HAP-1 (cell line): ENCODE measurements at places on chromosomes 6 and 20.

GRCh38 chr6:62328607-62329006, 42.6 kb upstream of the KHDRBS2 start:
- DNase-seq: no peak

DNA sequence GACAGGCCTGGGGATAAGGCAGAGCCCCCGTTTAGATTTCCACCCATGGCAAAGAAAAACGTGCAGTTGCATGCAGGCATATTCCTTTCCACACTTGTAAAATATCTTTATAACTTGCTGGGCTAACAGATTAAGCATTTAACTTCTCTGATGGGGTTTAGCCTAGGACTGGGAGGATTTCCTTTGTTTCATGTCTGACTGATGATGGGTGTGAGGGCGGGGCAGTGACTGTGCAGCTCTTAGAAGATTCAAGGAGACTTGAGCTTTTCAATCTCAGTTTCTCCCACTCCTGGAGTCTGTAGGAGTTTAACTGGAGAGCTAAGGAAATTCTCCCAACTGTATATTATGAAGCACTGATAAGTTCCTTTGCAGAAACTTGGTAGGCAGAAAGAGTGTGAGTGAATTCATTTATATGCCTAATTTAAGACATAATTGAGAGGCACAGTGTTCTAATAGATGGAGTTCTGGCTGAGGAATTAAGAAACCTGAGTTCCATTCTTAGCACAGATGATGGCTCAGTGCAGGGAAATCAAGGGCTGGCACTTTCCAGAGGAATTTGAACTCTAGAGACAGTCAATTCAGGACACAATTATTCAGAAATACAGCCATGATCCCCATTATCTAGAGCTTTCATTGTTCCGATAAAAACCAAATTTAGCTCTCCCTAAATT, 214.6 kb upstream of the CNR1 start:
- DNase-seq: peak; percentile 71

GRCh38 chr20:1664911-1665310, 7.3 kb upstream of the SIRPG start:
- no peak for DNase-seq

DNA sequence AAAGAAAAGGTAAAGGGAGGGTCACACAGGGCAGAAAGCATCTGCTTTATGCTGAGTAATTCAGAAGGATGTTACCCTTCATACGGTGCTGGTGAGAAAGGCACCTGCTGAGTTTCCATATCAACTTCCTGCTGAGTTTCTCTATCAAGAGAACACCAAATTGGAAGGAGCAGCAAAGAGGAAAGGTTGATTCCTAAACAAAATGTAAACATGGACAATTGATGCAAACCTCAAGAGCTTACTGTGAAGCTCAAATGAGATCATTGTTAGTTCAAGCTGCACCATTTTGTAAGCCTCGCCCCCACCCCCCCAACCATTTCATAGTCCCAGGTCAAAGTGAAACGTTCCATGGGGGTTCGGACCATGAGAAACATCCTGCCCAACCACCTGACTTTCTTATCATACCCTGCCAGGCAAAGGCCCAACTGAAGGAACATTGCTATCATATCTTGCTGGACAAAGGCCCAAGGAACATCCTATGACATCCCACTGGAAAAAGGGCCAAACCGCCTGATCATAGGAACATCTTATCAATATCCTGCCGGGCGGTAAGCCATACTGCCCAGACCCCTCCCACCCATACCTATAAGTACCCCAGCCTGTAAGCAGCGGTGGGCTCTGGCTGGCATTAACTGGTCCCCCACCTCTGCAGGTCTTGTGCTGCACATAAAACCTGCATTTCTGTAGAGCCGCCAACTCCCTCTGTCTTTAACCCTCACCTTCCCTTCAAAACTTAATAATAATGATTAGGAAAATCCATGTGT, 171.6 kb downstream of the UBE3D start:
- no peak for DNase-seq

DNA sequence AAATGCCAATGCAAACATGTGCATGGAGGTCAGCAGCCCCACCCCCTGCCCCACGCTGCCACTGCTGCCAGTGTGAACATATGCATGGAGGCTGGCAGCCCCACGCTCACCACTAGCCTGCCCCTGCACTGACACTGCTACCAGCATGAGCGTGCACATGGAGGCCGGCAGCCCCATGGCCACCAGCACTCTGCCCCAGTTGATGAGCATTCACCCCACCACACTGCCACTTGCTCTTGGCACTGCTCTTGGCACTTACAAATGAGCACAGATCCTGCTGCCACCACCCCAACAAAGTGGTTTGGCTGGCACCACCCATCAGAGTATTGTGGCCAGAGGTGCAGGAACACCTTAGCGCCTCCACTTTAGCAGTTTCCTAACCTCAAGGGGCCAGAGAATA, 174.1 kb downstream of the KHDC1L start:
- DNase-seq: no peak

GRCh38 chr20:36267605-36268381, 31.5 kb downstream of the AAR2 start:
- no peak for DNase-seq

DNA sequence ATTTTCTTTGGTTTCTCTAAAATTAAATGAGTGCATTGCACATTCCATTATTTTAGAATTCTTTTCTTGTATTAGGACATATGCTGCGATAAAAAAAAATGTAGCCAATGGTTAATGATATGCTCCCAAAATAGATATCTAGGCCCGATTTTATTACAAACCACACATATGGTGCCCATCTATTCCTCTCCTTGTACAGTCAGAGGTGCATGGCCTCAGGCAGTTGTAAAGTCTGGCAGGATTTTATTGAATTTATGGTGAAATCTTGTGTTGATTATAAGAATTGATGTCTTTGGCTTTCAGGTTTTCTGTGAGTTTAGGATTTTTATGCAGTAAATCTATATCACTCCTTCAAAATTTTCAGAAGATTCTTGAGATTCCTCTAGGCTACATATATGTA, 192.2 kb downstream of the RFPL4B start:
- DNase-seq: no peak

DNA sequence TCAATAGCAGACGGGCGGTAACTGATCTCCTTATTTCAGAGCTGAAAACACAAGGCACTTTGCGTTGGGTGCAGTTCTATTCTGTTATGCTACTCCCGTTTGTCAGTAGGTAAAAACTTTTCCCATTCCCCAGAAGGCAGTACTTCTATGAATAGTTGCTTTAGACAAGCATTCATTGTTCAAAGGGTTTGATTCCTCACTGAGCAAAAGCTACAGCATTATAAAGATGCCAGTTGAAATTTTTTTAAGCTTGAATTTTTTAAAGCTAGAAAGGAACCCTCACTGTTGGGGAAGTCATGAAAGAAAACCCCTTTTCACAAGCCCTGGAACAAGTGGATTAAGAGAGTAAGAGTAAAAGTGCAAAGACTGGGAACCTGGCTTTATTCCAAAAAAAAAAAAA, 42.3 kb downstream of the FUT9 start:
- peak; percentile 10 for DNase-seq

- DNase-seq: no peak
Observed at GRCh38 chr6:148758492-148758891, 11.7 kb downstream of the UST start.

DNA sequence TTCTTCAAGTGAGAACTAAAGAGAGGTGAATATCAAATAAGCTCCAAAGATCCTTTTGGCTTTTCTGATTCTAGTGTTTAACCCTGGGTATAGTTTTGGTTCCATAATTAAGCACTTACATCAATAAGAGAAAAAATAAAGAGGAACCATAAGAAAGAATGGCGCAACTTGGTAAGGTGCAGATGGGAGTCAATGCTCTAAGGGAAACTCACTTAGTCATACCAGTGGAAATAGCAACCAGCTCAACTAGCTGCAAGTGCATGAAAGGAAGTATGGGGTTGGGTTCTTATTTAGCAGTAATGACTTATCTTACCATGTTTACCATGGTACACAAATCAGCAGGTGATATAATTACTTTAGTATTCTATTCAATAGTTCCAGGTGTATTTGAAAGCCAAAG, 296.5 kb upstream of the RUNX2 start:
- no peak for DNase-seq

DNA sequence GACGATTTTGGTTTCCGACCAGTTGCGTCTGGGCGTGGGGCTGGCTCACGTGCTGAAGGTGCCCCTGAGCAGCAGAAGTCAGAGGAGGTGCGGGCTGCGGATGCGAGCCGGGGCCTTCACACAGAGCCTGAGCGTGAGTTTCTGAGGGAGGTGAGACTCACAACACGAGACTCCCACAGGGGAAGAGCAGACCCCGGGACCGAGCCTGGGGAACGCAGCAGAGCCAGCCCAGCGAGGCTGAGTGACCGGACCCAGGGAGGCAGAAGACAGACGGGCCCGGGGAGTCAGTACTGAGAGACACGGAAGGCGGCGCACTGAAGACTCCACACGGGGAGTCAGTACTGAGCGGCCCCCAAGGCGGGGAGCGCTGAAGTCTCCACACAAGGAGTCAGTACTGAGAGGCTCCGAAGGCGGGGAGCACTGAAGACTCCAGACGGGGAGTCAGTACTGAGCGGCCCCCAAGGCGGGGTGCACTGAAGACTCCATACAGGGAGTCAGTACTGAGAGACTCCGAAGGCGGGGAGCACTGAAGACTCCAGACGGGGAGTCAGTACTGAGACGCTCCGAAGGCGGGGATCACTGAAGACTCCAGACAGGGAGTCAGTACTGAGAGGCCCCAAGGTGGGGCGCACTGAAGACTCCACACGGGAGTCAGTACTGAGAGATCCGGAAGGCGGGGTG, 77.8 kb downstream of the DLL1 start:
- no peak for DNase-seq

DNA sequence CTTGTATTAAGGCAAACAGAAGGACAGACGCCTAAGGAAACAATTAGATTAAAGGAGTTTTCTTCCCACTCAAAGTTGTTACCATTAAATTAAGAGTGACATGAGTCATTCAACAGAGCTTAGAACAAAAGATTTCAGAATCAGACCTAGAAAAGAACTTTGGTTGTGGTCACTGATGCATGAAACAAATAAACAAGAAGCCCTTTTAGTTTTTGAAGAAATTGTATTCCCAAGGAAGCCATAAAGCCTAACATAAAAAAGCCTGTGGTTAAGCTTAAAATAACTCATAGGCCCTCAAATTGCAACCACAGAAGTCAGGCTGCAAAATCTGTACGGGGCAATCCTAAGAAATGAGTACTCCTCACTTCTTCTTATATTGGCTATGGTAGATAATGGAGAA, 17.9 kb upstream of the TRIM26 start:
- no peak for DNase-seq

DNA sequence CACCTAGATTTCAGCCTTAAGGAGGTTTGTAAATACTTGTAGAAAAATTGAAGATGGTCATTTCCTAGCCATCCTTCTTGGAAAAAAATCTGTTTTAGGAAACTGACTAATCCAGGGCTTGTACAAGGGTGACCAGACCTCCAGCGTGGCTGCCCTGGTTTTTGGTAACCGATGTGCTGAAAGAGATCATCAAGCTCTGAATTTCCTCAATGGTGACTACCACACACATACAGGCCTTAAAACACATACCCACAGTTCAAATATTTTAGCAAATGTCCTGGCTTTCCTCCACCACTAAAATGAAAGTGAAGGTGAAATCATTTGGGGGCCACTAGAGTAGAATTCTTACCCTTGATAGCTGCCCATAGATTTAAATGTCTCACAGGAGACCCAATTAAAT, 215.3 kb upstream of the SUPT3H start:
- no peak for DNase-seq

- peak; percentile 49 for DNase-seq
Observed at GRCh38 chr20:17940224-17940971, 28.2 kb downstream of the SNX5 start.

DNA sequence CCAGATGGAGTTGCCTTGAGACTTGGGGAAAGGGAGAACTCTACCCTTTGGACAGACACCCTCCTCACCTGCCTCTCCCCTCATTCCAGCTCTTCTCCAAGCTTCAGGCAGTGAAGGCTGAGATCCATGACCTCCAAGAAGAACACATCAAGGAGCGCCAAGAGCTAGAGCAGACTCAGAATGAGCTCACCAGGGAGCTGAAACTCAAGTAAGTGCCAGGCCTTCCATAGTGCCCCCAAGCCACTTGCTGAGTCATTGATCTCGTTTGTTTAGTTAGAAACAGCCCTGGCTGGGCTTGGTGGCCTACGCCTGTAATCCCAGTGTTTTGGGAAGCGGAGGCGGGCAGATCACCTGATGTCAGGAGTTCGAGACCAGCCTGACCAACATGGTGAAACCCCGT, 39.2 kb downstream of the KIF3B start:
- DNase-seq: no peak
